AG09309 (cell line): ENCODE measurements at places on chromosomes 4 and X.

GRCh38 chr4:71110499-71110898 is 117.0 kb downstream of the DCK start:
- no peak for DNase-seq

GRCh38 chrX:37075892-37076595 is 67.9 kb downstream of the FAM47C start:
- DNase-seq = no peak

- no peak for DNase-seq
Observed at GRCh38 chr4:74549936-74550335, 105.0 kb downstream of the AREG start.

DNA sequence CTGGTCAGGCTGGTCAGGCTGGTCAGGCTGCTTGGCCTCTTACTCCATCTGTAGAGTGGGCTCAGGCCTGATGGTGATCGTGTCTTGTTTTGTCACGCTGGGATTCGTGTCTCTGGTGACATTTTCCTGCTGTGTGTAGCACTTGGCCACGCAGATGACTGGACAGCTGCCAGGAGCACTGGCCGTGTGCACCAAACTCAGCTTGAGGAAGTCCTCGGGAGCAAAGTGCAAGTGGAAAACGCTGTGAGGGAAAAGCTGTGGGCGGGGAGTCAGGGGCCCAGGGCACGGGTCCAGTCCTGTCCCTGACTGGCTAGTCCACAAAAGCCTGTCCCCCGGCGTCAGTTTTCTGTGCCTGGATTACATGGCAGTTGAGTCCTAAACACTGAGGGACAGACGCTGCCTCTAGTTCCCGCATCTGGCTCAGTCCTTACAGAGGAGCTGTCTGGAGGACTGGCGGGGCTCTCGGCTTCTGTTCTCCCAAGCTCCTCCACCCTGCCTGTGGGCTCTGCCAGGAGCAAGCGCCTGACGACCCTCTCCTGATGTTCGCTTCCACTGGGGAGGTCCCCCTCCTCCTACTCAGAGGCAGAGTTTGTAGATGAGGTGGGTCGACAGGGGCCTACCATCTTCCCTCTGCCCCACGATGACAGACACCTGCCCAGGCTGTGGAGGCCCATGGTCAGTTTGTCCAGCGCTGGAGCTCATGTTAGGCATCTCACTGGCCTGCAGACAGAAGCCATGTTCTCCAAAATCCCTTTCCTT is 35.9 kb upstream of the GRPEL1 start:
- no peak for DNase-seq

DNA sequence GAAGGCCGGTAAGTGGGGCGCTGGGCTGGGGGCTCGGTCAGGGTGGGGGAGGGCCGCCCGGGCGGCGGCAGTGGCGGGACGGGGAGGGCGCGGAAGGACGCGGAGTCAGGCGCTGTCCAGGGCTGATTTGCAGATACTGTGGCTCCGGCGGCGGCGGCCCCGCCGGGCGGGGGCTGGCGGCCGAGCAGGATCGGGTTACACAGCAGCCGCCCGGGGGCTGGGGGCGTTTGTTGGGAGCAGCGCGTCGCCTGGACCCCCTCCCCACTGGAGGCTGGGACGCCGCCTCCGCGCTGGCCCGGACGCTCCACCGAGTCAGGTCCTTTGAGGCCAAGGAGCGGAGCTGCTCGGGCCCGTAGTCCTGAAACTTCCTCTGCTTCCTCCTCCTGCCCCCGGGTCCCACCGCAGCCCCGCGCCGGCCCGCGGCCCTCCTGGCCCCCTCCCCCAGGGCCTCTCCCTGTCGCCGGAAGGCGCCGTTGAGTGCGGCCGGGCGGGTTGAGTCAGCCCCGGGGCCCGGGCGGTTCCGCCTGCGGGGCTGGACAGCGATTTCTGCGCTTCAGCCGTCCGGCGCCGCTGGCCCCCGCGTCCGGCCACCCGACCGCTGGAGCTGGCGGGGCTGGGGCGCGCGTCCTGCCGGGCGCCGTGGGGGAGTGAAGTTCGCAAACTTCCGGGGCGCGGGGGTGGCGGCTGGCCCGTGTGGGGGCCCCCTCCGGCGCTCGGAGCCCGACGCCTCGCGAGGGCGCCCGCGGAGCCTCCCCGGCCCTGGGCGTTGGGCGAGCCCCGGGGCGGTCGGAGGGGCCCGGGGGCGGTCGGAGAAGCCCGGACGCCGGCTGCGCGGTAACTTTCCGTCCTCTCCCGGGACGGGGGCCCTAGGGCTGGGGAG is 746 bp downstream of the REST start:
- DNase-seq = no peak
